Cerebellar nuclear complex (tissue), 1 donor: ENCODE measurements at places on chromosomes 4 and X.

DNA sequence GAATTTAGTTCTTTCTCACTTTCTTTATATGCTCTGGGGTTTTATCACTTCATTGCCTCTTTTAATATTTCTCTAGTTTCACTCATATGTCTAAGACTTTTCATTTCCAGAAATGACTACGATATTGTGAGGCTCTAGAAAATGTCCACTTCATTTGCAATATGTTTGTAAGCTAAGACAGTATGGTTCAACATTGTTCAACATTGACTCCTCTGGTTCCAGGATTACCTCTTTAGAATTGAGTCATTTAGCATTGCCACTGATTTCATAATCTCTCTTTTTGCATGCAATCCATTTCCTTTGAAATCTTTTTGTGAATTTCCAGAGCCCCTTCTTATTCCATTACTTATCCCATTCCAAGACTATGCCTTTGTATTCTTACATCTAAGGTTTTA is 32.3 kb downstream of the BBS12 start:
- no peak for DNase-seq

GRCh38 chrX:74800062-74800461 is 125.2 kb downstream of the NEXMIF start:
- no peak for DNase-seq

GRCh38 chr4:24473309-24473721 is 111.0 kb downstream of the DHX15 start:
- peak; percentile 20 for DNase-seq

- DNase-seq, result no peak
These were observed 204.7 kb upstream of the STK26 start for GRCh38 chrX:131818297-131818936.

GRCh38 chr4:158808399-158808798 is 39.6 kb downstream of the FNIP2 start:
- no peak for DNase-seq

GRCh38 chrX:63330681-63331080 is 20.5 kb downstream of the SPIN4 start:
- no peak for DNase-seq

GRCh38 chr4:85717847-85718246 is 242.9 kb downstream of the ARHGAP24 start:
- no peak for DNase-seq

- DNase-seq, result peak; percentile 6
These were observed 113.5 kb downstream of the DHX15 start for GRCh38 chr4:24470666-24471485.

- no peak for DNase-seq
These were observed 30.6 kb downstream of the GUCY1B1 start for GRCh38 chr4:155789391-155789790.

DNA sequence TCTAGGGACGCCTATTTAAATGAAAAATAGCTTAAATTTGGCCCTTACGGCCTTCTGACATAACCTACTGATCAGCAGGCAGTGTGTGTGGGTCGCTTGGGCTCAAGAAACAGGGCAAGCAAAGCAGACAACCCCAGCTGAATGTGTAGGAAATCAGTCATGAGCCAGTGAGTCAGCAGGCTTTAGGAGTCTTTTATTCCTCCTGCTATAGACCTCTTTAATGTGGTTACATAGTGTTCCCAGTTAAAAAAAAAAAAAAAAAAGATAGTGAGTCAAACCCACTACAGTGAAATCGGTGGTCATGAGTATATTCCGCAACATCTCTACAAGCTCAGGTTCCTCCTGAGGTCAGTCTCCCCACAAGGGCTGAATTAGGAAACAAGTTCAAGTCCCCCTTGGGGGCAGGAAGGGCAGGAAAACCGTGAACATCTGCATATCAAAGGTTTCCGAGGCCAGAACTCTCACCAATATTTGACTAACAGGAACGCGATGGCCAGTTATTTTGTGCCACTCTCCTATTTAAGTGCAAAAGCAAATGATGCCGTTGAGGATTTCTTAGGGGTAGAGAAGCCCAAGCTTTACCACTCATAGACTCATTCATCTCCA is 32.7 kb downstream of the ACSL1 start:
- DNase-seq, result no peak

- no peak for DNase-seq
These were observed 347.4 kb upstream of the FGF13 start for GRCh38 chrX:139058831-139059495.

DNA sequence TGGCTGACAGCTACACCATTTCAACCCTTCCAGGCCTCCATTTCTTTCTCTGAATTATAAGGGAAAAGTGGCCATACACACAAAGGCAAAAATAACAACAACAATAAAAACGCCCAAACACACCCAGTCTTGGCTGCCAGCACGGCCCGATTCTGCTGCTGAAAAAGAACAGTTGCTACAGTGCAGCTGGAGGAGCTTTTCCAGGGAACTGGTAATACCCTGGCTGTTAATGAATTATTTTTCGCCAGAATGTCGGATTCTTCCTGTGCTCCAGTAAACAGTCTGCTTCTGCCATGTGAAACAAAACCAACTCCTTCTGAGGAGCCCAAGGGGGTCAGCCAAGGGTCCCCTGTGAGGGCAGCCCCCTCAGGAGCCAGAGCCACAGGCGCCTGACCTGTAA is 6.6 kb downstream of the RAI2 start:
- DNase-seq, result no peak

GRCh38 chr4:113013751-113014150 is 35.7 kb upstream of the ANK2 start:
- no peak for DNase-seq

DNA sequence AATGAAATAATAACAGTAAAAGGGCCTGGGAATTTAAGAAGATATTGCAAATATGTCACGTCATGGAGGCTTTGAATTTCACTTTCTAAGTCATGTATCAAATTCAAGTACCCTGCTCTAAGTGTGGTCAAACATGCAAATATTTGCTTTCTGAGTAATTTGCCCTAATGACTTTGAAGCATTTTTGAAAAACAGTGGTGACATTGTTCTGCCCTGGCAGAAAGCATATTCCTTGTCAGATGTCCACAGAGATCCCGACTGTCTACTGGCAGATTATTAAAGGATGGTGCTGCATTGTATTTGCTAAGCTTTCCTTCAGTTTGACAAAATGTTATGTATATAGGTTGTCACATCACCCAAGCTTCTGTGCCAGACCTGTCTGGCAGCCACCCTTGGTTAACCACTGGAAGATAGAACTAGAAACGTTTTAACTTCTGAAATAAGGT is 92.5 kb downstream of the ANK2 start:
- no peak for DNase-seq

DNA sequence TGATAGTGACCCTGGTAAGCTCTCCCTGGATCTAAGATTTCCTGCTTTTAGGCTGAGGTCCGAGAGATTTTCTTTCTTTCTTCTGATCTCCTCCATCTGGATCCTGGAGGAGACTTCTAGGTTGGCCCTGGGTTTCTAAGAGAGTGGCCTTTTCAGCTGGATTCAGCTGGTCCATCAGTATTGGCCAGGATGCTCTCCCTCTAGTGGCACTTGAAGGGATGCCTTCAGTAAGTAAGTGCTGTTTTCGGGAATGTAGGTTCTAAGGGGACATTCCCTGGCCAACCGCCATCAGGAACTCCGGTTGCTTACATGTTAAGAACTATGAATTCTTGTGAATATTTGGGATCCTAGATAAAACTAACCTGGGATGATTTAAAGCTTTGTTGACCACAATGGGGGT is 56.9 kb downstream of the SERTM2 start:
- DNase-seq, result peak; percentile 0

DNA sequence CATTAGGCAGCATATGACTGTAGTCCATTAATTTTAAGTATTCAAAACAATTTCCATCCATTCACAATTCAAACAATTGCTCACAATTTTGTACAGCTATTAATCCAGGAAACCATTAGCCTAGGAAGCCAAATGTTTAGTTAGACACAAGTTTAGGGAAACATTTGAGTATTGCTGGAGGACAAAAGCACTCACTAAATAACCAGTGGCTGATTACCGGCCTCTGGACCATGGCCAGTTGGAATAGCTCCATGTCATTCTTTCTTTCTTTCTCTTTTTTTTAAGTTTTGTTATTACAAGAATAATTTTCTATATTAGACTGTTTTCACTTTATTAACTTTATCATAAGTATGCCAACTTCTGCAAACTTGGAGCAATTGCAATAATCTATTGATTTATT is 31.3 kb downstream of the TRIML2 start:
- no peak for DNase-seq

- no peak for DNase-seq
These were observed 1892.3 kb upstream of the PCDH7 start for GRCh38 chr4:28827866-28828265.

GRCh38 chr4:86354390-86354789 is 5.5 kb downstream of the MAPK10 start:
- no peak for DNase-seq

GRCh38 chr4:40720916-40721315 is 28.8 kb upstream of the NSUN7 start:
- DNase-seq, result no peak

- no peak for DNase-seq
These were observed 18.5 kb downstream of the SUV39H1 start for GRCh38 chrX:48715072-48715471.

GRCh38 chr4:151313306-151314009 is 11.9 kb downstream of the SH3D19 start:
- no peak for DNase-seq

- no peak for DNase-seq
These were observed 28.0 kb downstream of the TACC3 start for GRCh38 chr4:1749370-1749769.

- DNase-seq, result no peak
These were observed 10.8 kb downstream of the ALB start for GRCh38 chr4:73414936-73415271.

- no peak for DNase-seq
These were observed 105.4 kb downstream of the TMEM144 start for GRCh38 chr4:158315706-158316105.

GRCh38 chr4:14848229-14848628 is 154.1 kb upstream of the CPEB2 start:
- no peak for DNase-seq

GRCh38 chr4:143512978-143513313 is 556 bp upstream of the SMARCA5 start:
- DNase-seq, result no peak

DNA sequence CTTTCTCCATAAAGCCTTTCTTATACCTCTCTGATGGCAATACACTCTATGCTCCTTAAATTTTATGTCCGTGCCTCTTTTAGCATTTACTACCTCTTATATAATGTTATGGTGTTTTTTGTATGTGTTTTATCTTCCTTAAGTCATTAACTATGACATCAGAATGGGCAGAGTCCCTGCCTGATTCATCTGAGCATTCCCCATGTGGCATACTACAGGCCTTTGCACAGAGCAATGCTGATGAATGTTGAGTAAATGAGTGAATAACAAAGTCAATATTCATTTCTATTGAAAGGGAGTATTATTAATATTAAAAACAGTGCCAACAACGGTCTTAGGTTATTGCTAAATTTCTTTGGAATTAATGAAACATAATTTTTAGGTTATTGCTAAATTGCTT is 18.8 kb upstream of the RPS6KA3 start:
- no peak for DNase-seq

DNA sequence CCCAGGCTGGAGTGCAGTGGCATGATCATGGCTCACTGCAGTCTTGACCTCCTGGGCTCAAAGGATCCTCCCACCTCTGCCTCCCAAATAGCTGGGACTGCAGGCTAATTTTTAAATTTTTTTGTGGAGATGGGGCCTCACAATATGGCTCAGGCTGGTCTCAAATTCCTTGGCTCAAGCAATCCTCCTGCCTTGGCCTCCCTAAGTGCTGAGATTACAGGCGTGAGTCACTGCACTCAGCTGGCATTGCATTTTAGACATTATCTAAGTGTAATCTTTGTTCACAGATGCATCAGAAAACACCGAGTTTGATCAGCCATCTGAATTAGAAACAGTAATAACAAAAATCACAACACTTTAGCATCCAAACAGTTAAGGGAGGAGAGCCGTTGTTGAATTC is 53.4 kb upstream of the CBR4 start:
- no peak for DNase-seq

- no peak for DNase-seq
These were observed 358.4 kb upstream of the CXorf51B start for GRCh38 chrX:146451136-146451535.

DNA sequence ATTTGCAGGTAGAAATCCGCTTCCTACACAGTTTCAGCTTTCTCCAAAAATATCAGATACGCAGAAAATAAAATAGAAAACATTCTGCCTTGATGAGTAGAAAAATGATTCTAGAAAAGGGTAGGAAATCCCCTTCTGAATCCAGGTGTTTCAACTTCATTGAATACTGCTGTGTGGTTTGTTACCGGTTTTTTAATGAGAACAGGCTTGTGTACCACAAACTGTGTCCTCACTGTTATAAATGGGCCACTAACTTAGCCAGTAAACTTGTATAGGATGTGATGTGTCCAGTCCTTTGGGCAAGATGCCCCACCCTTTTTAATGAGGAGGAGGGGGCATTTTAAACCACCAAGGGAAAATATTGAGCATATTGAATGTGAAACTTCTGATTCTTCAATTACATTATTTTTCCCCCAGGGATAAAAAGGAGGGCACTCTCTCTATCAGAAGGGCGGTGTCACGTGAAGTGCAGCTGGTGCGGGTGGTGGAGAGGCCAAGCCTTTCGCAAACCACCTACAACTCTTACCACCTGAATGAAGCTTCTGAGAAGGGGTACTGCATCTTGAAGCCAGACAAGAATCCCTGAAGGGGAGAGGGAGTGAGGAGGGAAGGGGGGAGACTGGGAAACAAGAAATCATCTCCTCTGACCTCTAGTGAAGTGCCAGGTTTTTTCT is 4.5 kb downstream of the CXXC4 start:
- DNase-seq, result no peak

DNA sequence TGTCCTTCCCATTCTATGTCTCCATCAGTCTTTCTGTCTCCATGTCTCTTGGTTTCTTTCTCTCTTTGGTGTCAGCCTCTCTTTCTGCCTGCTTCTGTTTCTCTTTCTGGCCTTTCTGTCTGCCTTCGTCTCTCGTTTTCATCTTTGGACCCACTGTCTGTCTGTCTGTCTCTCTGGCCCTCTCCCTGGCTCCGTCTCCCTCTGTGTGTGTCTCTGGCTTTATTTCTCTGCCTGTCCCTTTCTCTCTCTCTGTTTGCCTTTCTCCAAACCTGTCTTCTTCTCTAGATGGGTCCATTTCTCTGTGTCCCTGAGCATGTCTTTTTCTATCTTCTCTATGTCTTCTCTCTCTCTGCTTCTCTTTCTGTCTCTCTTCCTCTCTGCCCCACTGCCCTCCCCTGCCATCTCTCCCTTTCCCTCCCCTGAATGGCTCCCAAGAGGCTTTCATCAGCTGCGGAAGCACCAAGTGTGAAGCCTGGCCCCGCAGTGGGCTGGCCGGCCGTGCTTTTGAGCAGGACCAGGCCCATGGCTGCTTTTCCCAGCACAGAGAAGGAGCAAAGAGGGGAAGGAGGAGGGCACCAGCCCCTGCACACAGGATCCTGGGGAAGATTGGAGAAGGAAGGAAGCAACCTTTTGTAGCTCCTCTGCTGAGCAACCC is 57.4 kb downstream of the PJA1 start:
- no peak for DNase-seq

- peak; percentile 7 for DNase-seq
These were observed 4.7 kb downstream of the KCND1 start for GRCh38 chrX:48966796-48967579.
